ENCODE measurements at places on chromosomes 7 and 10.
A peak's percentile ranks its signal among the peaks of the same experiment; 100 is the strongest.

DNA sequence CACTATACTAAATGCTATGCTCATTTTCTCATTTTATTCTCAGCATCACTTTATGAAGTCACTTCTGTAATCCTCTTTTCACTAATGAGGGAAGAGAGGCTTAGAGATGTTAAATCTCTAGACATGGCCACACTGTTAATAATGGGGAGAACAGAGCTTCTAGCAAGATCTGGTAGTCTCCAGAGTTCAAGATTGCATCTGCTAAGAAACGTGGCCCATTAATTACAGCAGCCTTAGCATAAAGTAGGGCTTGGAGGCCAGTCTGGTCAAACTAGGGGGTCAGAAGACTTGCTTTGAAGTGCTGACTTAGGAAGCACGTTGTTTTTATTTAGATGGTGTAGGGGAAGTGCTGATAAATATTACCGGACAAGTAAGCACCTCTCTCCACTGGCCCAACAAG, 29.3 kb downstream of the ARL4A start:
- DNase-seq: no peak

DNA sequence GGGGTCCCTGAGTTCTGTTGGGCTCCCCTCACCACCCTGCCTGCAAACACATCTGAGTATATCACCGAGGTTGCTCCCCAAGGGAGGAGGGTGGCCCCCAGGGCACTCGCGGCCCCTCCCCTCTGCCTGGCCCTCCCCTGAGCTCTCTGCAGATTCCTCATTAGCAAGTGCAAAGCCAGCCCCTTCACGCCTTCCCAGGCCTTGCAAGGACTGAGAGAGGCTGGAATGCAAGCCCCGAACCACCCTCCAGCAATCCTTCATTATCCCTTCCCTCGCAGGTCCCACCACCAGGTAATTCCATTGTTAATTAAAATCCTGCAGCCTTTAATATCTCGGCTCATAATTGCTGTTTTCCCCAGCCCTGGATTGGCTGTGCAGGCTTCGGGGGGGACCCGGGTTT, 35.3 kb upstream of the MYL10 start:
- no peak for DNase-seq

- DNase-seq: no peak
These were observed 430.8 kb downstream of the PLXNA4 start for GRCh38 chr7:132145466-132145865.

GRCh38 chr10:35854661-35855060, 212.6 kb upstream of the FZD8 start:
- no peak for DNase-seq

GRCh38 chr7:104450861-104451260, 122.5 kb downstream of the LHFPL3 start:
- DNase-seq: no peak

DNA sequence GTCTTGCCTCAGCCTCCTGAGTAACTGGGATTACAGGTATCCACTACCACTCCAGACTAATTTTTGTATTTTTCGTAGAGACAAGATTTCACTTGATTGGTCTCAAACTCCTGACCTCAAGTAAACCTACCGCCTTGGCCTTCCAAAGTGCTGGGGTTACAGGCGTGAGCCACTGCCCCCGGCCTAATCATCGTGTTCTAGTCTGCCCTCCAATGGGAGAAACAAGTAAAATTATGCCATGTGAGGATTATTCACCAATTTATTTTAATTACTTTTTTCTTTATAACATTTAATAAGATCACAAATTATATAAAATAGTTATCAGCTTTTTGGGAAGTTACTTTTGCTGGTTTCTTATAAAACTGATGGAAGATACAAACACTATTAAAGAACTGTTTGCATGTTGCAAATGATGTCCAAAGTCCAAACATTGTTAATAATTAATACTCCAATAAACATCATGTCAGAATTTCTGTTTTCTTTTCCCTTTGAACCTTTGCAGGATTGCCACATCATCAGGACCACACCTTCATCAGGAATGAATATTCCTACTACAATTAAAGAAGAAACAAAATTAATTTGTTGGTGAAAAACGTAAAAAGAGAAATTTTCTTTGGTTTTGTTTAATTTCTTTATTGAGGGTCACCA, 786 bp upstream of the AKR1C4 start:
- no peak for DNase-seq

- DNase-seq: no peak
These were observed 4.7 kb downstream of the PPP1R9A start for GRCh38 chr7:94912085-94912484.

DNA sequence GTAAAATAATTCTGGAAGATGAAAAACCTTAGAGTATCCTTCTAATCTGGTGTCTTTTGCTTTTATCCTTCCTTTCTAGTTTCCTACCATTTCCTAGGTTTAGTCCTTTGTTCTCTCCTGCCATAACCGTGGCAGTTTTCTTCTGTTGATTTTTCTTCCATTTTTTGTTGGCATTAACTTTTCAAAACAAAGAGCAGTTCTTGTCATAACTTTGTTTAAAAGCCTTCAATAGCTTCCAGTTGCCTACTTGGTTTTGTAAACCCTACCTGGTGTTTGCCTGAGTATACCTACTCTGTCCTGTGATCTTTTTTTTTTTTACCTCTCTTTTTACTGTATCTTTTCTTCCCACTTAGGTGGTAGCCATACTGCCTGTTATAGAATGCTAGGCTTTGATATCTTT, 125.6 kb downstream of the LYZL1 start:
- DNase-seq: no peak

DNA sequence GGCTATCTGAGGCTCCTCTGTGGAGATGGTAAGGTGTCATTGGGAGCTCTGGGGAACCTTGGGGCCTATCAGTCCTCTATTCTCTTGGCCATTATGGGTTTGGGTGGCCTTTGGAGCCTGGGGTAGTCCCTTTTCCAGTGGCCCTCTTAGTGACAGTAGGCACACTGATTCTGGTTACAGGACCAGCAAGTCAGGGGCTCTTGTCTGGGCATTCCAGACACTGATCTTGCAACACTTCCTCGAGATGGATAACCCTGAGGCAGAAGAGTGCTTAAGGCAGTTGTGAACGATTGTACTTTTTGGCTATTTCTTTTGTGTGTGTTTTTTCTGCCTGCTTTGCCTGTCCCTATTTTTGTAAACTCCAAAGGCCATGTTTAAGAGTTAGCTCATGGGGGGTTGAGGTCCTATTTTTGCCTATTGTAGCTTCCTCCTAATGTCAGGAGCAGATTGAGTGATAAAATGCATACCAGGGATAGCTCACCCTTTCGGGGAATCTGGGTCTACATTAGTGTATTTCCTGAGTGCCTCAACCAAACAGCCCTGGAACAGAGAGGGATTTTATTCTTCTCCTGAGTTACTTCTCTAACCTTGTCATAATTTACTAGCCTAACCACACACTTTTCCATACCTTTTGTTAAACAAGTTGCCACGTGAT, 61.2 kb downstream of the PRKAR2B start:
- no peak for DNase-seq

DNA sequence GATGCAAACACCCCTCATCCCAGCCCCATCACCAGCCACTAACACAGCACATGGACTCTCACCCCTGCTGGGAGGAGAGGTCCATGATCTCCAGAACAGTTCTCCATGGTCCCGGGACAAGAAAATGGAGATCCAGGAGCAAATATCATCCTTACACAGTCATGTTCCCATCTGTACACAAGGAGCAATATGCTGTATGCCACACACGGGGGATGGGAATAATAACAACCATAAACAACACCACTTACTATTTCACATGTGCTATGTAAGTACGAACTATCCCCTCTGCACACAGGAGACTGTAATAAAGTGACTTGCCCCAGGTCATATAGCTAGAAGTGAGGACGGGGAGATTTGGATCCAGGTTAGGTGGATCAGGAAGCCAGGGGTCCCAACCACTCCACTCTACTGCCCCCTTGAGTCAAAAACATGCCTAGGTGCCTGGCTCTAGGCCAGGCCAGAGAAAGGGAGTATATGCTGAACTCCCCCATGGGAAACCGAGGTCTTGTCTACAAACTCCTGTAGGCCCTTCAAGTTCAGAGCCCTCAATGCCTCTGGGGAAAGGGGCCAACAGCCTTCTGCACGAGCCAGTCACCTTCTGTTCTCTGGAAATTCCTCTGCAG, 34.1 kb downstream of the LRRC20 start:
- DNase-seq: no peak

GRCh38 chr10:114103284-114103683, 59.6 kb downstream of the ADRB1 start:
- DNase-seq: no peak

- DNase-seq: peak; percentile 84
These were observed 2.9 kb upstream of the HMX3 start for GRCh38 chr10:123132576-123133477.

DNA sequence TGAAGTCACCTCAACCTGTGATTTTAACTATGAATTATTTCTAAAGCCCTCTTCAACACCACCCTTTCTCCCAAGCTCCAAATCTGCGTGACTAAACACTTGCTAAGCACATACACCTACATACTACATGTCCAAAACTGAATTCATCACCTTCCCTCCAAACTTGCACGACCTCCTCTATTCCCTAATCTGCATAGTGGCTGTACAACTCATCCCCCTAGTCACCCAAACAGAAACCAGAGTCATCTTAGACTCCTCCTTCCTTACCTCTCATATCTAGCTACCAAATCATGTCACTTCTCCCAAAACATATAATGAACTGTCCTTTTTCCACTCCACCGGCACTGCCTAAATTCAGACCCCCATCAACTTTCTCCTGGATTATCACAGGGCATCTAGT, 16.2 kb downstream of the ARHGAP21 start:
- no peak for DNase-seq

GRCh38 chr7:156236181-156236889, 404.2 kb upstream of the RNF32 start:
- no peak for DNase-seq

DNA sequence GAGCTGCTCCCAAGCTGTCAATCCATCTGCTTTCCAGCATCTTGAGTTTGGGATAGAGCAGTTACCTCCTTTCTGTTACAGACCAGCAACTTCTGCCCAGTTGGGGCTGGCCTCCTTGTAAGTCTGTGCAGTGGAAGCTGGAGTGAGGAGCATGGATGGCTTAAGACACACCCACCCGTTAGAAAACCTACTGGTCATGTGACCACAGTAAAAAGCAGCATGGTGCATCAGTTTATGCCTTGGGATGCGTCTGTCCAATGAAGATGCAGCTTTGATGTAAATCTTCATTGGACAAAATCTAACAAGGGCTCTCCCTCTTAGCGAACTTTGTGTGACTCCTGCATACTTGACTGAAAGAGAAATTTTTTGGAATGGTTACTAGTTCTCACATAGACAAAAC, 453.5 kb downstream of the TYW1 start:
- no peak for DNase-seq

GRCh38 chr10:97138174-97138573, 47.6 kb downstream of the SLIT1 start:
- no peak for DNase-seq

DNA sequence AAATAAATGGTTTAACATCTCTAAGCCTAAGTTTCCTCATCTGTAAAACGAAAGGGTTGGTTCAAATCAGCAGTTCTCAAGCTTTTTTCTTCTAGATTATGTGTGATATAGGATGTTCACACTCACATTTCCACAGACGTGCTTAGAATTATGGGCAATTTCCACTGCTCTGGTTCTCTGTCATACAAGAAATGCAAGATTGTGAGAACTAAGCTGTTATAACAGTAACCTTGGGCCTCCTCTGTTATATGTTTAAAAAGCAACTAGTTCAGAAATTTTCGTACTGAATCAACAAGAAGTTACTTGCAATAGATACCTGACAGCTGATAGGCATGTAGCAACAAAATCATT, 33.7 kb downstream of the ADD3 start:
- DNase-seq: no peak

DNA sequence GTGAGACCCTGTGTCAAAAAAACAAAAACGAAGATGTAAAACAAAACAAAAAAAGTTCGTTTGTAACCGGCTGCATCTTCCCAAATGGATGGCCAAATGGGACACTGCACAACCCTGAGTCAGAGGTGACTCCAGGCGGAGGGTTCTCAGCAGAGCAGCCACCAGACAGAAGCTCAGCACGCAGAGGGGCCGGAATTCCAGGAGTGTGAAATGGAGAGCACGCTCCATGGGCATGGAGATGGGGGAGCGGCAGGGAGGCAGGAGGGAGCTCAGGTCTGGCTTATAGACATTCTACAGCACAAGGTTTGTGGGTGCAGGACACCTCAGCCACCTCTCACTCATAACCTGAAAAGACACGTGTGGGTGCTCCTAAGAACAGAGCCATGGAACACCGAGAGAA, 227.0 kb downstream of the MAD1L1 start:
- DNase-seq: no peak

DNA sequence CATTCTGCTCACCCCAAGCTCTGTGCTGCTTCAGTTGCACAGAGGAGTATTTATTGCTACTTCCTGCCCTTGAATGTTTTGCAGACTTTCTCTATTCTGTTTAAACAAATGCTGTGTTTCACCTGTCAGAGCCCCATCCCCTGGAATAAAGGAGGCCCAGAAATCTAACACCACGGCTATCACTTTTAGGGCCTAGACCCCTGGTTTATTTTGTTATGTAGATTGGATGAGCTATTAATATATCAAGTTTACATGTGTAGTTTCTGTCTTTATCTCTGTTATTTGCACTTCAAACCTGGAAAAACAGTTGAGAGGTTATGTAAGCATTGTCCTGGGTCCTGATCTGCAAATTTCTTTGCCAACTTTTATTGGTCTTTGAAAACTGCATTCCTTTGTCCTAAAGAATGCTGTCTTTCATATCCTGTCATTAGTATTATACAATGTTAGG, 630.1 kb downstream of the PARD3 start:
- DNase-seq: no peak

- no peak for DNase-seq
These were observed 19.4 kb downstream of the ZMIZ2 start for GRCh38 chr7:44767912-44768627.

DNA sequence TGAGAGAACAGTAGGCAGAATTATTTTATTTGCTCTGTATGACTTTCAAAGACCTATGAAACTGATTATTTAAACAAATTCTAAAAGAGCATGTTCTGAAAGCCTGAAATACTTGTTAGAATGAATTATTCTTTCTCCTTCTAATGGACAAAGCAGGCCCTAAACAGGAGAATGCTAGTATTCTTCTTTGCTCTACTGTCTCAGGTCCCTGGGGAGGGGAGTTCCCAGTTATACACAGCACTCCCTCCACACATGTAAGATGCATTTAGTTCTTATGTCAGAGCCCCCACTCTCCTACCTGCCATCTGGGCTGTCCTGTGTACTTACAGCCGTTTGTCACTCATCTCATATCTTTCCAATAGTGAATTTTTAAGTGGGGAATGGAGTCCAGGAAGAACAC, 633.5 kb upstream of the ANKRD30A start:
- DNase-seq: no peak

- DNase-seq: no peak
These were observed 281.4 kb upstream of the TAC1 start for GRCh38 chr7:97450516-97450915.
